ENCODE measurements at places on chromosomes 13 and 19. TPM values are rescaled to one million over a fixed set of nuclear protein-coding genes. Genes with fewer than 3 reads are reported as not detected.

The MISP gene
- total RNA-seq = 0.19 TPM

The EBPL gene
- total RNA-seq = 56.9 TPM

The KATNAL1 gene
- total RNA-seq = 42.0 TPM

The FPR3 gene
- total RNA-seq = not detected

The DIRAS1 gene
- total RNA-seq = 0.85 TPM

The PCDH20 gene
- under 0.01 TPM for total RNA-seq

The PTGIR gene
- total RNA-seq = 16.3 TPM

Measured in regular cardiac myocyte (primary cell).